A375 (cell line): ENCODE measurements at places on chromosomes 5 and 9. TPM values are rescaled to one million over a fixed set of nuclear protein-coding genes. Genes with fewer than 3 reads are reported as not detected.

The UHRF2 gene
- total RNA-seq: 53.2 and 61.0 TPM in 2 replicates

The PCDHGB1 gene
- 4.5 and 5.0 TPM in 2 replicates for total RNA-seq

The MAMDC2 gene
- total RNA-seq: 0.04 and 0.05 TPM in 2 replicates

The GDNF gene
- total RNA-seq: 0.45 and 1.5 TPM in 2 replicates

The IRX1 gene
- 3.7 and 4.2 TPM in 2 replicates for total RNA-seq

The RPS14 gene
- total RNA-seq: 3,988 and 4,239 TPM in 2 replicates

The RASGRF2 gene
- total RNA-seq: 0.03 and 0.15 TPM in 2 replicates

The LIX1 gene
- not detected in 2 replicates for total RNA-seq
